ENCODE measurements at places on chromosomes 4 and X. TPM values are rescaled to one million over a fixed set of nuclear protein-coding genes. Genes with fewer than 3 reads are reported as not detected.

HMGN5 gene
- total RNA-seq: 0.25 TPM

- no peak for DNase-seq
These were observed 23.5 kb downstream of the RAP1GDS1 start for GRCh38 chr4:98284640-98285046.

FAM184B gene
- total RNA-seq: not detected

GRCh38 chr4:38230121-38230801 lies 270.1 kb downstream of the PTTG2 start:
- no peak for DNase-seq

PPP1R2C gene
- total RNA-seq: not detected

MAGEA12 gene
- not detected for total RNA-seq

TMEM128 gene
- 19.5 TPM for total RNA-seq

All from lower leg skin (tissue), 4 donors.